ENCODE measurements at places on chromosomes 13 and 19.

DNA sequence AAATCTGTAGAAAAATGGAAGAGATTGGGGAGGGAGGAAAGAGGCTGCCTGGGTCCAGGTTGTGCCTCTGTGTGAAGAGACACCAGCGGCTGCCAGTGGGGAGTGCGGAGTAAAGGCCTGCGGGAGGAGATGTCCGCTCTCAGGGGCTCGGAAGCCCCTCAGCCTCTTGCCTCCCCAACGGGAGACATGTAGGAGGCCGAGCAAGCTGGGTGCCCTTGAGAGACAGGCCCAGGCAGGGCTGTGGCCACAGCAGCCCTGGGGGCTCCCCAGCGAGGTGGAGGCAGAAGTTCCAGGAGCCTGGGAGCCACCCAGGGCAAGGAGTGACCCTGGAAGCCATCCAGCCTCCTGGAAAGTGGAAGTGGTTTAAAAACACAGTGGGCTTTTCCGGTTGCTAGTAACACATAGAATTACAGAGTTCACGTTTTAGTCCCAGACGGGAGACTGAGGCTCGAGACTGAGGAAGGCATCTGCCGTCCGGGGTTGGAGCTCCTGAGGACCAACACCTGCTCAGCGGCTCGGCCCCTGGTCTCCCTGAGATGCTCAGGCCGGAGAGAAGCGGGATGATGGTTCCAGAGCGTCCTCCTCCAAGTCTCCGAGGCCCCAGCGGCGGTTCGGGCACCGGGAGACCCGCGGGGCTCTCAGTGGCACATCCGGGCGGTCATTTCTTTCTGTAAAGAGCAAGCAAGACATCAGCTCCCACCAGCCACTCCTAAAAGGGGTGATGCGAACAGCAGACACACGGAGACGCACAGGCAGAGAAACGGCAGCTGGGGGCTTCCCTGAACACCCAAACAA is 21.9 kb upstream of the MKNK2 start:
- no peak for DNase-seq

DNA sequence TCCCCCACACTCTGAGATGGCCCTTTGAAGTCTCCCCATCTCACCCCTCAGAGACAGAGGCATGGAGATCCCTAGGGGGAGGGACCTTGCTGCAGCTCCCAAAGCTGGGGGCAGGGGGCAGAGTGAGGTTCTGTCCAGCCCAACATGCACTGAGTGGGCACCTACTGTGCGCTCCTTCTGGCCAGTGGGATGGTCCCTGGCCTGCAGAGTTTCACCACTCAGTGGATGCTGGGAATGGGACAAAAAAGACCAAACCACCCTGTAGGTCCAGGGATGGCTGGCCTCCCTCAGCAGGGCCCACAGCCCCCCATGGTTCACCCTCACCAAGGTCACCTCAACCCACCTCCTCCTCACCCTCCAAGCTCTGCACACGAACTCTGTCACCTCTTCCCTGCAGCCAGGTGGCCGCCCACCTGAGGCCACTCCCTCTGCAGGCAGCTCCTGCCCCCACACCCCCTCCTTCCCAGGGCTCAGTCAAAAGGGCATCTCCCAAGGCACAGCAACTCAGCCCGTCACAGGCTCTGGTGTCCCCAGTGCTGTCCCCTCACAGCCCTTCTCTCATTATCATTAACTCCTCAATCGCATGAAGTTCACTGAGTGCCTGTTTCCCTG is 16.1 kb downstream of the CEACAM21 start:
- DNase-seq, result no peak

GRCh38 chr19:34459614-34460013 is 21.9 kb upstream of the WTIP start:
- DNase-seq, result no peak

DNA sequence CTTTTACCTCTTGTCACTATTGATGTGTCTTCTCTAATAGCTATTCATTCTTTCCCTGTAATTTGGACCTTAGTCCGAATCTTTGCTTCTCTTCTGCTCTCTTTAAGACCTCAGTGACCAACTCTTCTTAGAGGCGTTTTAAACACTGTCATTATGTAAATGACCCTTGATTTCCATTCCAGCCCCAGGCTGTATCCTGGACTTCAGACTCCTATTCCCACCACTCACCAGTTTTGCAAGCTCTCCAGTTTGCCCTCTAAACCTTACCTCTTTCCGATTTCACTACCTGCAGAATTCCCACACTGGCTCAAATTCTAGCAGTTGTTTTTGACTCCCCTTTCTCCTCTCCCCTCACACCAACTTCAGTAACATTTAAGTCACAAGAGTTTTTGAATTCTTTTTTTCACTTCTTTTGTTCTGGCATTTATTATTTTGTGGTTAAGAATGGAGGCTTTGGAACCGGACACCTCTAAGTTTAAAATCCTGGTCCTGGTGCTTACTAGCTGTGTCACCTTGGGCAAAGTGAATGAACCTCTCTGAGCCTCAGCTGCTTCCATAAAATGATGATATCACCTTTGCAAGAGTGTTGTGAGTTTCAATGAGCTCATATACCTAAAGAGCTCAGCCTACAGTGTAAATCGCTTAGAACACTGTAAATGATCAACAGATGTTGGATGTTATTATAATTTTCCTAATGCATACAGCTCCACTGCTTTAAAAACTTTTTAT is 13.6 kb upstream of the HMGB1 start:
- no peak for DNase-seq

DNA sequence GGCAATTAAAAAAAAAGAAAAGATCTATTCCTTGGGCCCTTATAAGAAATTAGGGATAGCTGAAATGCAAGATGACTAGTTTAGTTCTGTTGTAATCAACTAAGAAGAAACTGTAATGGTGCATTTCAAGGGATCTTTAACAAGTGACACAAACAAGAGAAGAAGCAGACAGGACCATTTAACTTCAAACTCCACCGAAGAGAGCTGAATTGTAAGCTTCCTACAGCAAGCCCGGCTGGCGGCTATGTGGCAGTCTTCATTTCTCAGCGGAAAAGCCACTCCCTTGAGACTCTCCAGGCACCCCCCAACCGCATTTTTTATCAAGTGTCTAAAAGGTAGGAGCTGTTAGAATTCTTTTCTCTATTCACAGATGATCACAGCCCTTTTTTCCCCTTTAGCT is 305.2 kb upstream of the ZNF507 start:
- DNase-seq, result no peak

- DNase-seq, result no peak
These were observed 391.9 kb downstream of the COG6 start for GRCh38 chr13:40047322-40047771.

DNA sequence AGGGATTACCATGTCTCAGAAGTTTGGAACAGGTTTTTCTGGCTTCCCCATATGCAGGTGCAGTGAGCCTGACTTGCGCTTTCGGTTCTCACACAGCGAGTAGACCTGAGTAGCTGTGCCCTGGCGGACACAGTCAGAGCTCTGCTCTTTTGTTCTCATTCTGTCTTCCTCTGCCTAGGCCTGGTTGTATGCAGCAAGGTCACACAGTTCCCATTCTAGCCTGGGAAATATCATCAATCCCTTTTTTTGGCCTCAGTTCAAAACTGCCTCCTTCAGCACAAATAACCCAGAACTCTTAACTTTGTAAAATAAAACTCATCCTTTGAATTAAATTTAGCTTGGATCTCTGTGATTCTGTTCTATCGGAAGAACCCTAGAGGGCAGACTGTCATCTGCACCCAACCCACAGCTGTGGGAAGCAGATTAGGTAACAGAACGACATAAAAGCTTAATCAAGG is 10.2 kb downstream of the OXGR1 start:
- DNase-seq, result no peak

DNA sequence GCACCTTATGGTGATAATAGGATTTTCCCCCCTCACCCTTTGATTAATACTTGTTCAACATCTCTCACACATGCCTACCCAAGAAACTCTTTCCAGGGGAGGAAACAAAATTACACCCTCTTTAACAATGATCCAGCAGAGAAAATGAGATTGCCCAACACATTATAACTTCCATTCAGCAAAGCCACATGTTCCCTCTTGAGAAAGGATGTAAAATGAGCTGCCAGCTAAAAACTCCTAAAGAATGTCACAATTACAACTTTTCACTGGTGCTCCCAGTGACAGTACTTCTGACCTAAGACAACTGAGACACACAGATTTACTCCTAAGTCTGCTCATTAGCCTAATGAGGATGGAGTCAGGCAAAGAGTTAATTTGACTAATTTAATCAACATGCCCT is 621.4 kb downstream of the DIAPH3 start:
- DNase-seq, result no peak

DNA sequence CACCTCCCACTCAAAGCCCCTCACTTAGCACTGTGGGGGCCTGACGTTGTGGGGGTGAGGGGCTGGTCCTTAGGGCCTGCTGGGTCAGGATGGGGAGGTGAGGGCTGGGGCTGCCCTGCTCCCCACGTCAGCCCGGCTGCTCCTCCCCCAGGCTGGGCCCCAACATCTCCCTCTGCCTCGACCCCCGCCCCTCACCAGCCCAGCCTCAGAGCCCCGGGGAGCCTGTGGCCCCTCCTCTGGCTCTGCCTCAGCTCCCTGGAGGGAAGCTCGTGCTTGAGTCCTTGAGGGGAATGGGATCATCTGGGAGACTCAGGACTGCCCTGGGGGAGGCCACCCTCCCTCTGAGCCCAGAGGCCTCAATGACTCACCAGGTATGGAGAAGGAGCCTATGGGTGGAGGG is 6.8 kb downstream of the LILRA4 start:
- DNase-seq, result no peak

DNA sequence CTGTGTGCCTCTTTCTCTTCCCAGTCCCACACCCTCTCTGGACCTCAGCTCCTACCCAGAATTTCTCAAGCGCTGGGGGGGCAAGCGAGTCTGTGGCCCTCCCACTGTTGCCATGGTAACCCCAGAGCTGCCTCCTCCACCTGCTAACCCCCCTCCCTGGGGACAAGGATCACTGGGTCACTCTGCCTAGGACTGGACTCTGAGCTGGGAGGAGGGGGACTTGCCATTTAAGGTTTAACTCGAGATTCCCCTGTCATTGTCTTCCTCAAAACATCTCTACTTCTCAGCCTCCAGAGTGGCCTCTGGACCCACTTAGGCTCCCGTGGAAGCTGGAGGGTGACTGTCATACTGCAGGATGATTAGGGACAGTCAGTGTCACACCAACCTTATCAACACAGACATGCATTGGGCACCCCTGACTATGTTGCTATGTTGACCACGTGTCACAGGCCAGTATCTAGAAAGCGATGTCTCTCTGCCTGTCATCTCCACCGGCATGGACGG is 2.2 kb downstream of the PALM3 start:
- DNase-seq, result no peak

- no peak for DNase-seq
These were observed 16.0 kb downstream of the PIP5K1C start for GRCh38 chr19:3684054-3684816.

DNA sequence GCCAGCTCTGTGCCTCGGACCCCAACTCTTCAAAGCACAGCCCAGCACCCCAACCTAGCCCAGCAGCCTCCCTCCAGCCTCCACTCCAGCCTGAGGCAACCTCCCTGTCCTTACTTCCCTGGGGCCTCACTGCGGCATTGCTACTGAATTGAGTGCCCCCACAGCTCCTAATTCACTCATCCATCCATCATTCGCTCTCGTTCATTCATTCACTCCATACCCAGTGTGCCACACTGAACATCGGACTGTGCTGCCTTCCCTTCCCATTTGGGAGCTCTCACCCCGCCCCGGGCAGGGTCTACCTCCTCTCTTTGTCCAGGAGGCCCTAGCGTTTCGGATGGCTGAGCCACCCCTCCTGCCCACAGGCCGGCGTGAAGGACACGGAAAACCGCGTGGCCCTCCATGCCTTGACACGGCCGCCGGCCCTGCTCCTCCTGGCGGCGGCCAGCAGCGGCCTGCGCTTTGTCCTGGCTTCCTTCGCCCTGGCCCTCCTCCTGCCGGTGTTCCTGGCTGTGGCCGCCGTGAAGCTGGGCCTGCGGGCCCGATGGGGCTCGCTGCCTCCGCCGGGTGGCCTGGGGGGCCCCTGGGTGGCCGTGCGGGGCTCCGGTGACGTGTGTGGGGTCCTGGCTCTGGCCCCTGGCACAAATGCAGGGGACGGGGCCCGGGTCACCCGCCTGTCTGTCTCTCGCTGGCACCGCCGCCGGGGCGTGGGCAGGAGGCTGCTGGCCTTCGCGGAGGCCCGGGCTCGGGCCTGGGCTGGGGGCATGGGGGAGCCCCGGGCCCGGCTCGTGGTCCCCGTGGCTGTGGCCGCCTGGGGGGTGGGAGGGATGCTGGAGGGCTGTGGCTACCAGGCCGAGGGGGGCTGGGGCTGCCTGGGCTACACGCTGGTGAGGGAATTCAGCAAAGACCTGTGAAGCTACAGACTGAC is 1.3 kb downstream of the NAT14 start:
- no peak for DNase-seq

GRCh38 chr13:37632294-37632693 is 33.7 kb upstream of the POSTN start:
- no peak for DNase-seq

GRCh38 chr13:112709825-112710783 is 20.3 kb downstream of the ATP11A start:
- DNase-seq, result no peak

DNA sequence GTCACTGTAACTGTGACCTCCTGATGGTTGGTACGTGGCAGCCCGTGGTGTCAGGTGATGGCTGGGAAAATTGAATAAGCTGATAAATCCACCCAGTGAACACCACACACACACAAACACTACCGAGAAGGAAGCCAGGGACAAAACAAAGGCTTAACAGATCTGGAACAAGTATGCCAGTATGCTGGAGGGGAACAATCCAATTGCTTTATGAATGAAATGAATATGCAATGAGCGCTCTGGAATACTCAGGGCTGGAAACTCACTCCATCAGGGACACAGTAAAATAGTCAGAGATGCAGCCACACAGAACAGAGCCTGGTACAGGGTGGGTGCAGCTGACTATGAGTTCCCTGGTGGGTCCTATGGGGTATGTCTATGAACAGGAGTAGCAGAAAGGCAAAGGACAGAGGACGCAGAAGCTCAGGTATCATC is 16.7 kb downstream of the TMTC4 start:
- DNase-seq, result no peak

DNA sequence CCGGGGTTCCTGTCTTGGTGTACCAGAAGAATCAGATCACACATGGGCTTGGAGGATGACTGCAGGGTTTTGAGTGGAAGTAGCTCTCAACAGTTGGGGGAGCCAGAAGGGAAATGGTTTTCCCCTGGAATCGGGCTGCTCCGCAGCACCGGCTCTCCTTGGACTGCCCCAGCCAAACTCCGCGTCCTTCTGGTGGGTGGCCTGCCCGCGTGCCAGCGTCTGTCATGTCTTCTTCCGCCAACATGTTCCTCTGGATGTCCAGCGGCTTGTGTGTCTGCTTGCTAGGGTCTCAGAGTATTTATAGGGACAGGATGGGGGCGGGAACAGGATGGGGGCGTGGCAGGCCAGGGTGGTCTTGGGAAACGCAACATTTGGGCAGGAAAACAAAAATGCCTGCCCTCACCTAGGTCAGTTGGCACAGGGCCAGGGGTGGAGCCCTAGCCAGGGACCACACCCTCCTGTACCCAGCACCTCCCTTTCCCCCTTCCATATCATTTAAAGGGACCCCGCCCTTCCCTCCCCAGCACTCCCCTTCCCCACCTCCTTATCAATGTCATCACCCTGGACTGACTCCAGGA is 1.3 kb upstream of the ZNF30 start:
- DNase-seq, result no peak

GRCh38 chr19:48946463-48947257 is 8.0 kb upstream of the BAX start:
- DNase-seq, result no peak

GRCh38 chr13:80133631-80134261 is 207.2 kb downstream of the SPRY2 start:
- no peak for DNase-seq
